ENCODE measurements at places on chromosomes 4 and X.
A peak's percentile ranks its signal among the peaks of the same experiment; 100 is the strongest.

DNA sequence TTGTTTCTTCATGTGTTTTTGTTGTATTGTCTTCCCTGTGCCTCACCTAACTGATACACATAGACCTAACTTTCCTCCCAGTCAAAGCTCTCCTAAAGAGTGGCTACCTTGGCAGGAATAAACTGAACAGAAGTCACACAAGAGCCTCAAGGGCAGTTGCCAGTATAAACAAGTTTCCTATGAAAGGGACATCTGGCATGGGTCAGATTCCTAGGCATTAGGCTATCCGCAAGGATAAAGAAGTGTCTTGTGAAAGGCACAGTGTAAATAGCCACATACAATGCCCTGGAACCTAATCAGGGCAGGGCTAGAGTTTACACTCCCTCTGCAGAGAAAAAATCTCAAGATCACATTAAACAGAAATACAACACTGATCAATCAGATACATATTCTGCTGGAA lies 220.8 kb downstream of the SPANXN3 start:
- H3K27ac ChIP-seq: no peak overlapping the region
- no peaks in the 10 kb centered on the region for H3K36me3 ChIP-seq
- H3K27me3 ChIP-seq: no peaks in the 10 kb centered on the region
- no peak for DNase-seq
- H3K4me1 ChIP-seq: no peaks in the 10 kb centered on the region
- no peak overlapping the region for H3K4me3 ChIP-seq

- peaks cover 2% of the 10 kb centered on the region for H3K36me3 ChIP-seq
- H3K27me3 ChIP-seq: no peaks in the 10 kb centered on the region
- no peak for DNase-seq
- H3K4me1 ChIP-seq: peaks cover 48% of the 10 kb centered on the region
- peak overlapping the region; percentile 7 for H3K4me3 ChIP-seq
- H3K27ac ChIP-seq: peak overlapping the region; percentile 55
Observed at GRCh38 chr4:158809611-158810486, 41.0 kb downstream of the FNIP2 start.

DNA sequence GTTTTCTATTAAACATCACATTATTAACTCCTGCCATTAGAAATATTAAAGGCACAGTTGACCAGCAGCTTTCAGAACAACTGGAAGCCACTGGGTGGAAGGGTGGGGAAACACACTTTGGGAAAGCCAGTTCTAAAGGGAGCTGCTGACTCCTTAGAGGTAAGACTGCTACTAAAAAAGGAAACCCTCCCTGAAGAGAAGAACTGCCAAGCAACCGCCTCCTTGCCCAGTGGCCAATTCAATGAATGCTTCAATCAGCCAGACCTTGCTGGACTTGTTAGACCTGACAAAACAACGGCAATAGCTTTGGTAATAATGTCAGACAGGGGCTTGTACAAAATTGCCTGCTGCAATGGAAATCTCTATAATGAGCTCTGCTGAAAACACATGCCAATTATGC lies 15.6 kb downstream of the OPHN1 start:
- H3K4me1 ChIP-seq: no peaks in the 10 kb centered on the region
- DNase-seq: no peak
- H3K4me3 ChIP-seq: no peak overlapping the region

GRCh38 chr4:171239196-171239595 lies 574.0 kb upstream of the GALNTL6 start:
- H3K4me1 ChIP-seq: no peaks in the 10 kb centered on the region
- H3K27ac ChIP-seq: no peak overlapping the region
- no peak overlapping the region for H3K4me3 ChIP-seq
- H3K36me3 ChIP-seq: no peaks in the 10 kb centered on the region
- no peak for DNase-seq
- no peaks in the 10 kb centered on the region for H3K27me3 ChIP-seq

DNA sequence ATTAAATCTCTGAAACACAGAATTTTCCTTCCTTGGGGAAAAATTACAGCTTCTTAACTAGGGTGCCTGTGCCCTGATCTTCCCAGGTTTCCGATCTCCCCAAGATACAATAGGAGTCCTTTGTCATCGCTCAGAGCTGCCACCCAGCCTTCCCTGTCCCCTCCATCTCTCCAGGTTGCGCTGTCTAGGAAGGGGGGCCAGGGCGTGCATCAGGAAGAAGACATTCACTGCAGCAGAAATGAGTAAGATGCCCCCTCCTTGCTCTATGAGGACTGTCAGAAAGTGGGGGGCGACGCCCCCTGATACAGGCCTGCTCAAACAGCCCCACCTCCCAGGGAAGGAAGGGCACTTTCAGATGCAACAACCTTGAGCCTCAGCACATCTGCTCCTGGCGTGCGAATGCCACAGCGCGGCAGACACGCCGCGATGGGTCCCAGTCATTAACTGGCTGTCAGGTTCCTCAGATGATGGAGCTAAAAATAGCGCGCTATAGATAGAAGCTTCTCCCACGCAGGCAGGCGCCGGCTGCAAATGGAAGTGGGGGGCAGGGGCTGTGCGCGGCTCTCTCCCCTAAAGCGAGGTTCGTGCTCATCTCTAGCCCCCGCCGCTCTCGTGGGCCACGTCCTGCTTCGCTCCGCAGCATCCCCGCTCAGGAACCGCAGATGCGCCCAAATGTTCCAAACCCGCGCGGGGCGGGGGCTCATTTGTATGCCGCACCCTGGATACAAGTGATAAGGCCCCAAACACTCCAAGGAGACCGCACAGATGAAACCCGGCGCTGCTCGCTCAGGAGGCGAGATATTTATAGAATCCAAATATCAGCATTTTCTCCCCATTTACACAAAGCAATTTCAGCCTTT lies 57.6 kb upstream of the LGI2 start:
- DNase-seq: no peak
- peaks cover 43% of the 10 kb centered on the region for H3K27me3 ChIP-seq
- H3K36me3 ChIP-seq: no peaks in the 10 kb centered on the region
- H3K4me1 ChIP-seq: no peaks in the 10 kb centered on the region

GRCh38 chrX:51614353-51615012 lies 4.2 kb downstream of the CENPVL3 start:
- H3K4me3 ChIP-seq: no peak overlapping the region
- H3K27ac ChIP-seq: no peak overlapping the region
- peaks cover 5% of the 10 kb centered on the region for H3K4me1 ChIP-seq
- no peaks in the 10 kb centered on the region for H3K36me3 ChIP-seq
- peaks cover 25% of the 10 kb centered on the region for H3K27me3 ChIP-seq
- no peak for DNase-seq

GRCh38 chr4:114684462-114684861 lies 85.9 kb downstream of the UGT8 start:
- H3K4me3 ChIP-seq: no peak overlapping the region
- H3K4me1 ChIP-seq: no peaks in the 10 kb centered on the region
- no peaks in the 10 kb centered on the region for H3K36me3 ChIP-seq
- H3K27ac ChIP-seq: no peak overlapping the region
- no peaks in the 10 kb centered on the region for H3K27me3 ChIP-seq

- no peak for DNase-seq
- H3K4me1 ChIP-seq: no peaks in the 10 kb centered on the region
- H3K4me3 ChIP-seq: no peak overlapping the region
- H3K36me3 ChIP-seq: no peaks in the 10 kb centered on the region
- no peak overlapping the region for H3K27ac ChIP-seq
- H3K27me3 ChIP-seq: no peaks in the 10 kb centered on the region
Observed at GRCh38 chr4:114277690-114278089, 298.2 kb upstream of the ARSJ start.

- H3K27me3 ChIP-seq: peaks cover 20% of the 10 kb centered on the region
- H3K4me3 ChIP-seq: no peak within 1 kb of the TSS
- H3K27ac ChIP-seq: no peak within 1 kb of the TSS
- H3K36me3 ChIP-seq: no peaks in the 10 kb centered on the region
- H3K4me1 ChIP-seq: no peaks in the 10 kb centered on the region
- no peak for DNase-seq
Observed at GRCh38 chrX:6228720-6229119, at the start of gene NLGN4X. Gene NLGN4X (minus strand): TSS chrX:6228867. CDS start chrX:6151466, 77,401 bp downstream.

GRCh38 chr4:133149932-133150471 lies 908 bp downstream of the PCDH10 start:
- H3K27ac ChIP-seq: no peak overlapping the region

GRCh38 chr4:172650758-172651530 lies 517.7 kb upstream of the GALNT7 start:
- H3K4me1 ChIP-seq: no peaks in the 10 kb centered on the region
- no peaks in the 10 kb centered on the region for H3K27me3 ChIP-seq
- no peak overlapping the region for H3K27ac ChIP-seq
- DNase-seq: no peak
- no peaks in the 10 kb centered on the region for H3K36me3 ChIP-seq

GRCh38 chr4:6250235-6250983 lies 19.2 kb upstream of the WFS1 start:
- no peak for DNase-seq
- no peak overlapping the region for H3K27ac ChIP-seq
- H3K36me3 ChIP-seq: no peaks in the 10 kb centered on the region
- H3K27me3 ChIP-seq: peaks cover 39% of the 10 kb centered on the region
- H3K4me3 ChIP-seq: no peak overlapping the region

DNA sequence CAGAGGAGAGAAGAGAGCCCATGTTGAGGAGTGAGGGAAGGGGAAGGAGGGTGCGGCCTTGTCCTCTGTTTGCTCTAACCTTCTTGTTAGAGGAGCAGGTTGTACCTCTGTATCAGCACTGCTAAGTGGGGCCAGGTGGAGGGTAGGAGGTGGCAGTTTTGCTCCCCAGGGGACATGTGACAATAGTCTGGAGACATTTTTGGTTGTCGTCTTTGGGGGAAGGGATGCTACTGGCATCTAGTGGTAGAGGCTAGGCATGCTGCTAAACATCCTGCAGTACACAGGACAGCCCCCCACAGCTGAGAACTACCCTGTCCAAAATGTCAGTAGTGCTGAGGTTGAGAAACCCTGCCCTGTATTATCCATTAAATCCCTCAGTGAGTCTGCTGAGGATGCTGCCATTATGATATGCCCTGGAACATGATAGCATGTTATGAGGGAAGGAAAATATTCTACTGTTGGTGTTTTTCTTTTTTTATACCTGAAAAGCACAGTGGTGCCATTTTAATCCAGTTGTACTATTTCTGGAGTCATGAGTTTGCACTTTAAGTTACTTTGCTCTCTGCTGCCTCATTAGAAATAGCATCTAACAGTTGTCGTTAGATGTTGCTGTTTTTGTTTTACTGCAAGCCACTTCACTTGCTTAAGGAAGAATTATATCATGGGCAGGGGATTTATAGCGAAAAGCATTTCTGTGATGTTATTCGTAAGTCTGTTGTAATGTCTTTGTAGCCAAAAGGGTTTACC lies 90.6 kb downstream of the LRP2BP start:
- peaks cover 10% of the 10 kb centered on the region for H3K4me1 ChIP-seq
- peak; percentile 17 for DNase-seq
- H3K36me3 ChIP-seq: peaks cover 8% of the 10 kb centered on the region
- H3K27ac ChIP-seq: no peak overlapping the region
- H3K4me3 ChIP-seq: no peak overlapping the region

- no peaks in the 10 kb centered on the region for H3K36me3 ChIP-seq
Observed at GRCh38 chr4:86615501-86615900, 21.4 kb downstream of the PTPN13 start.

DNA sequence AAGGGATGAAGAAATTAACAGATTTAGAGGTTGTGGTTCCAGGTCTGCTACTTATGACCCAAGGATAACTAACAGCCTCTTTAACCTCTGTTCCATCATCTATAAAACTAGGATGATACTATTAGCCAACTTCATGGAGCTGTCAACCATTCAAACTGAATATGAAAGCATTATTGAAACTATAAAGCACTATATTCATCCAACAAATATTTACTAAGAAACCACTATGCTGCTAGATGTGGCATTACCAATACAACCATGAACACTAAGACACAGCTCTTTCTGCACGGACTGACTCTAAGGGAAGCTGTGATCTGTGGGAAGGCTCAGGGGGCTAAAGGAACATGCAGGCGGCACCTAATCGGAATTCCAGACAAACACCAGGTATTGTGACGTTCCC lies 66.0 kb downstream of the APBB2 start:
- no peak overlapping the region for H3K4me3 ChIP-seq
- no peaks in the 10 kb centered on the region for H3K27me3 ChIP-seq
- H3K4me1 ChIP-seq: no peaks in the 10 kb centered on the region
- no peak for DNase-seq

DNA sequence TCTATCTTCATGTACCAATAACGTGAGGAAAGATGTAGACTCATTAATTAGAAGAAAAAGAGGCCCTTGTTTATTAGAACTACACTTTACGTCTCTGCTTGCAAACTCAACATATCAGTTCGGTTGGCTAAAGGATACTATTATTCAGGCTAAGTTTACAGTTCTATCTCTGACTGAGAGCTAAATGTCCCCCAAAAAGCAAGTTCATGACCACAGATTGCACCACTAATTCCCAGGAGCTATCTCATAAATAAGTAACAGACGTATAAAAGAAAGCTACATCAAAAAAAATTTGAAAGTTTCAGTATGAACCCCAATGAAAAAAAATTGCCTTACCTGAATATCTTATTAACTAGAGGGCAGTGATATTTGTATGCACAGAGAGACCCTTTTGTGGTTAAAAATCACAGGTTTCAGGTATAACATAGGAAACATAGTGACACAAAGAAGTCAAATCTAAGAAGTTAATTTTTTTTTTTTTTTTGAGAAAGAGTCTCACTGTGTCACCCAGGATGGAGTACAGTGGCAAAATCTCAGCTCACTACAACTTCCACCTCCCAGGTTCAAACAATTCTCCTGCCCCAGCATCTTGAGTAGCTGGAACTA lies 128.9 kb downstream of the MAB21L2 start:
- peaks cover 1% of the 10 kb centered on the region for H3K36me3 ChIP-seq
- no peaks in the 10 kb centered on the region for H3K4me1 ChIP-seq
- DNase-seq: no peak
- H3K27ac ChIP-seq: no peak overlapping the region
- no peaks in the 10 kb centered on the region for H3K27me3 ChIP-seq

DNA sequence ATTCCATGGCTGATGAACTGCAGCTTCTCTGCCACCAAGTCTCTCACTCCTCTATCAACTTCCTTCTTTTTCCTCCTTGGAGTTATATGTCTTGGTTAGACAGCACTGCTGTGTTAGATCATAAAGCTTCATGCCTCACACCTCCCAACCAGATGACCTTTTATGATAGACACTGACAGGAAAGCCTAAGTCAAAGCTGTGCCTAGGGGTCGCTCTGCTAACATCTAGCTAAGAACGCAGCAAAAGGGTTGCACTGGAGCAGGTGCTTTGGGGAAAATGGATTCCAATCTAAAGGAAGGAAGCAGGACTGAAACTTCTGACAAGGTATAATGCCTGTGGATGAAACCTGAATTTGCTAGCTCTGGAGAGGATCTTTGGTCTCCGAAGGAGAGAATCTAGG lies 509.7 kb downstream of the SMARCA1 start:
- H3K27me3 ChIP-seq: no peaks in the 10 kb centered on the region
- no peak overlapping the region for H3K4me3 ChIP-seq
- no peaks in the 10 kb centered on the region for H3K4me1 ChIP-seq

GRCh38 chrX:134868771-134869495 lies 121.9 kb upstream of the SMIM10 start:
- no peak overlapping the region for H3K27ac ChIP-seq
- no peak overlapping the region for H3K4me3 ChIP-seq
- peaks cover 2% of the 10 kb centered on the region for H3K27me3 ChIP-seq
- H3K36me3 ChIP-seq: no peaks in the 10 kb centered on the region

- H3K27me3 ChIP-seq: peaks cover 31% of the 10 kb centered on the region
- no peaks in the 10 kb centered on the region for H3K36me3 ChIP-seq
- no peak overlapping the region for H3K27ac ChIP-seq
- peaks cover 3% of the 10 kb centered on the region for H3K4me1 ChIP-seq
- no peak overlapping the region for H3K4me3 ChIP-seq
Observed at GRCh38 chr4:3871881-3872833, 106.0 kb downstream of the ADRA2C start.

- peak overlapping the region; percentile 100 for H3K27ac ChIP-seq
- H3K4me3 ChIP-seq: peak overlapping the region; percentile 74
- H3K27me3 ChIP-seq: no peaks in the 10 kb centered on the region
- peaks cover 93% of the 10 kb centered on the region for H3K36me3 ChIP-seq
- H3K4me1 ChIP-seq: peaks cover 99% of the 10 kb centered on the region
Observed at GRCh38 chr4:6179362-6179761, 21.0 kb downstream of the JAKMIP1 start.

Measured in activated CD4-positive, alpha-beta memory T cell treated with anti-CD3 and anti-CD28 coated beads, Interleukin-2, amount 10 ng/mL, durations not matched to agents 7 days and 5 days (primary cell).